ENCODE measurements at places on chromosomes 13 and 19. TPM values are rescaled to one million over a fixed set of nuclear protein-coding genes. Genes with fewer than 3 reads are reported as not detected.
A peak's percentile ranks its signal among the peaks of the same experiment; 100 is the strongest.

GRCh38 chr13:60273971-60274527 lies 110.3 kb upstream of the DIAPH3 start:
- DNase-seq = no peak
- H3K4me3 ChIP-seq = no peak overlapping the region
- no peaks in the 10 kb centered on the region for H3K4me1 ChIP-seq
- no peaks in the 10 kb centered on the region for H3K27me3 ChIP-seq
- H3K27ac ChIP-seq = no peak overlapping the region
- no peaks in the 10 kb centered on the region for H3K36me3 ChIP-seq

Gene GPR32
- not detected for total RNA-seq

Gene FFAR2
- total RNA-seq = not detected

Gene SPC24
- total RNA-seq = 6.9 TPM

DNA sequence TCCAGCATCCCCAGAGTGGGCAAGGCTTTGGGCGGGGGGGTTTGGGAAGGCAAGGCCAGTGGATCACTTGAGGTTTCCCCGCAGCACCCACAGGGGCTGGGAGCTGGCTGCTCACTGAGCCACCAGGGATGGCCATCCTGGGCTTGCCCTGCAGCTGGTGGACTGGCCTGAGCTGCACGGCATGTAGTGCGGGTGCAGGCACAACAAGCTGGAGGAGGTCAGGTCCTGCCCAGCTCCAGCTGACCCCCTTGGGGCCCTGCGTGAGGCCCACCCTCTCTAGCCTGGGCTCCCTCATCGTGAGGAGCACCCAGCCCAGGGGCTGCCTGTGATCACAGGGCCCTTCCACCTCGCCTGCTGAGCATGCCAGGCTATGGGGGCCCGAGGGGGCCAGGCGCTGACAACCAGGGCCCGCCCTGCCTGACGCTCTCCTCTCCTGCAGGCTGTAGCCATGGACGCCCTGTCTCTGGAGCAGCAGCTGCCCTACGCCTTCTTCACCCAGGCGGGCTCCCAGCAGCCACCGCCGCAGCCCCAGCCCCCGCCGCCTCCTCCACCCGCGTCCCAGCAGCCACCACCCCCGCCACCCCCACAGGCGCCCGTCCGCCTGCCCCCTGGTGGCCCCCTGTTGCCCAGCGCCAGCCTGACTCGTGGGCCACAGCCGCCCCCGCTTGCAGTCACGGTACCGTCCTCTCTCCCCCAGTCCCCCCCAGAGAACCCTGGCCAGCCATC lies 22.9 kb downstream of the COMP start:
- H3K27me3 ChIP-seq = no peaks in the 10 kb centered on the region
- no peak overlapping the region for H3K4me3 ChIP-seq
- no peak for DNase-seq
- peaks cover 16% of the 10 kb centered on the region for H3K4me1 ChIP-seq

DNA sequence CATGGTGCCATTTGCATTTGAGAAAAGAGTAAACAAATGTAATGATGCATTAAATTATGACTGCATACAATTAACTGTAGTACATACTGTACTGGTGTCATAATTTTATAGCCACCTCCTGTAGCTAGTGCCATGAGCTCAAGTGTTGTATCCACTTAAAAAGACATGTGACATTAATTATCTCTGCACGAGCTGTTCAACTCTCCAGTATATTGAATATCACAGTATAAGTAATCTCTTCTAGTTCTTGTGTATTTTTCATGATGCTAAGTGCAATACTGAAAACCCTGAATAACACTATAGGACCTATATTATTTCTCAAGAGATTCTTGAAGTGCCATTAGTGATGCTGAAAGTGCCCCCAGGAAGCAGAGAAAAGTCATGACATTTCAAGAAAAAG lies 387.3 kb downstream of the PCDH17 start:
- no peaks in the 10 kb centered on the region for H3K4me1 ChIP-seq
- DNase-seq = no peak
- H3K36me3 ChIP-seq = no peaks in the 10 kb centered on the region
- H3K27me3 ChIP-seq = no peaks in the 10 kb centered on the region
- no peak overlapping the region for H3K4me3 ChIP-seq

DNA sequence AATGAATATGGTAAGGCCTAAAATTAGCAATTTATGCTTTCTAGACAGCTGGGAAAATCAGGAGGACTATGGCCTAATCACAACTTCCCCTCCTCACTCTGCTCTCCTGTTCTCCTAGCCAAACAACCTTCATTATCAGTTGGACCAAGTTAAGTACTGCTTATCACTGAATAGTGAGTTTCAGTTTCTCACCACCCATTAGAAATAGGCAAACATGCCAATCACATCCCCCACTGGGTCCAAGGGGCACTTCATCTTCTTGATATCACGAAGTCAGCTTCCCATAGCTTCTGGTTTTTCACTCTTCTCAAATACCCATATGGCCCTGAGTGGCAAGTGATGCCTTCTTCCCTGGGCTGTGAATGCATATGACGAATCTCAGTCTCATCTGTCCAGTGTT lies 689.6 kb downstream of the SLITRK5 start:
- H3K4me1 ChIP-seq = no peaks in the 10 kb centered on the region
- no peak for DNase-seq
- no peak overlapping the region for H3K4me3 ChIP-seq
- no peaks in the 10 kb centered on the region for H3K27me3 ChIP-seq
- no peaks in the 10 kb centered on the region for H3K36me3 ChIP-seq

Gene CHAF1A
- 6.3 TPM for total RNA-seq

- H3K27me3 ChIP-seq = no peaks in the 10 kb centered on the region
- DNase-seq = no peak
- no peak overlapping the region for H3K27ac ChIP-seq
- peaks cover 20% of the 10 kb centered on the region for H3K4me1 ChIP-seq
Measured at GRCh38 chr13:100438059-100438788, 150.4 kb downstream of the GGACT start.

- H3K36me3 ChIP-seq = no peaks in the 10 kb centered on the region
- H3K27ac ChIP-seq = peak overlapping the region; percentile 59
- H3K4me1 ChIP-seq = peaks cover 38% of the 10 kb centered on the region
- no peak for DNase-seq
- no peaks in the 10 kb centered on the region for H3K27me3 ChIP-seq
Measured at GRCh38 chr19:18433015-18433691, 4.8 kb downstream of the ISYNA1 start.

Gene OVOL3
- not detected for total RNA-seq

DNA sequence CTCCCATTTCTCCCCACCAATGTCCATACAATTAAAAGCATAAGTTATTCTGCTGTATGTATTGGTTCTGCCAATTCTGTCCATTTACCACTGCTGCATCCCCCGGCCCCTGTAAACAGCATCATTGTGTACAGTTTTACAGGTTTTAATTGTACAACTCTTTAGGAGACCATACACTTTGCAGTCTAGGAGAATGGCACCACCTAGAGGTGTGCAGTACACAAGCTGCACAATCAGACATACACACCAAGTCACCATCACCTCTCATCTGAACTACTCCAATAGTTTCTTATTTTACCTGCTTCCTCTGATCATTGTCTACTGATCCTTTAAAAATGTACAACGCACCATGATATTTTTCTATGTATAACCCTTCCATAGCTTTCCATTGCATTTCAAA lies 855.9 kb upstream of the KLHL1 start:
- H3K4me3 ChIP-seq = no peak overlapping the region
- no peak for DNase-seq
- H3K4me1 ChIP-seq = no peaks in the 10 kb centered on the region
- H3K27ac ChIP-seq = no peak overlapping the region
- no peaks in the 10 kb centered on the region for H3K36me3 ChIP-seq

Gene NXNL1
- total RNA-seq = not detected

DNA sequence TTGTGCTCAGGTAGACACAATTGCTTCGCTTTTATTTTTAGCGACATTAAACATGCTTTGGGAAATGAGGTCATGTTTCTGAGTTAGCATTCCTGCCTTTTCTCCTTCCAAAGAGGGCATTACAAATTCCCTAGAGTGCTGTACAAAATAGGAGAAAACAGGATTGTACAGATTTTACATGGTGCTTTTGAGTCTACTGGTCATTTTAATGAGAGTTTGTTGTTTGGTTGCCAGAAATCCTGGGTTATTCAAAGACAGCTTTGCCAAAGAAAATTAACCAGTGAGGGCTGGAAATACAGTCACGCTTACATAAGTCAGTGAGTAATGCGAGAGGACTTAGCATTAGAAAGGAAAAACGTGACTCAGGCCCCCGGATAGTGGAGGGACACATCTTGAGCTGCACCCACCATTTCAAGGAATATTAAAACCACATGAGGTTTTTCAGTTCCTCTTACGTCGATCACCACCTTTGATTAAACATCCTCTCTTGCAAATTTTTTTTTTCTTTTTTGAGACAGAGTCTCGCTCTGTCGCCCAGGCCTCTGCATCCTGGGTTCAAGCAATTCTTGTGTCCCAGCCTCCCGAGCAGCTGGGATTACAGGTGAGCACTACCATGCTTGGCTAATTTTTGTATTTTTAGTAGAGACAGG lies 55.4 kb downstream of the SACS start:
- no peaks in the 10 kb centered on the region for H3K4me1 ChIP-seq
- H3K27me3 ChIP-seq = no peaks in the 10 kb centered on the region
- H3K36me3 ChIP-seq = no peaks in the 10 kb centered on the region
- no peak overlapping the region for H3K4me3 ChIP-seq
- no peak for DNase-seq
- no peak overlapping the region for H3K27ac ChIP-seq

DNA sequence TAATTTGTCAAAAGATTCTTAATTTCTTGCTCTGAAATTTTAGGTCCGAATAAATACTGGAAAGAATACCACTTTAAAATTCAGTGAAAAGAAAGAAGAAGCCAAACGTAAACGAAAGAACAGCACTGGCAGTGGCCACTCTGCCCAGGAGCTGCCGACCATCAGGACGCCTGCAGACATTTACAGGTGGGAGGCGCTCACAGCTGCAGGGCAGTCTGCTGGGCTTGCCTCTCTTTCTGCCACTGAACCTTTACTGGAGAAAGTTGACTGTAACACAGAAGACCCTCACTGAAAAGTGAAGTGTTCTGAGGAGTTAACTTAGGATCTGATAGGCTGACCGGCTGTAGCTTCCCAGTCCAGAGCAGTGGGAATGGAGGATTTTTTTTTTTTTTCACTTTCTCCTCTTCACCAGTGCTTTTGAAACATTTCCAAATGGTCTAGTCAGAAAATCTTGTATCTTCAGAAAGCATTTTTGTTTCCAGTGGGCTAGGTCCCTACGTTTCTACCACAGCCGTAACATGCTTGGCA lies 69.1 kb downstream of the URI1 start:
- H3K27ac ChIP-seq = no peak overlapping the region
- no peaks in the 10 kb centered on the region for H3K4me1 ChIP-seq
- no peaks in the 10 kb centered on the region for H3K27me3 ChIP-seq

GRCh38 chr13:102817241-102817640 lies 18.3 kb downstream of the BIVM start:
- no peaks in the 10 kb centered on the region for H3K27me3 ChIP-seq
- H3K27ac ChIP-seq = peak overlapping the region; percentile 10
- H3K36me3 ChIP-seq = no peaks in the 10 kb centered on the region
- H3K4me3 ChIP-seq = no peak overlapping the region
- no peak for DNase-seq
- peaks cover 9% of the 10 kb centered on the region for H3K4me1 ChIP-seq

Gene KMT2B
- 18.7 TPM for total RNA-seq

GRCh38 chr13:60351855-60352615 lies 45.0 kb upstream of the TDRD3 start:
- H3K36me3 ChIP-seq = no peaks in the 10 kb centered on the region
- H3K4me1 ChIP-seq = peaks cover 16% of the 10 kb centered on the region
- no peak overlapping the region for H3K27ac ChIP-seq
- H3K27me3 ChIP-seq = no peaks in the 10 kb centered on the region
- H3K4me3 ChIP-seq = no peak overlapping the region

Gene TICAM1
- total RNA-seq = 5.4 TPM

Measured in body of pancreas (tissue), 4 donors.